ENCODE measurements at places on chromosomes 6 and 20. TPM values are rescaled to one million over a fixed set of nuclear protein-coding genes. Genes with fewer than 3 reads are reported as not detected.

The CST2 gene
- not detected for total RNA-seq

GRCh38 chr6:158868122-158868480 is 48.9 kb upstream of the EZR start:
- H3K27ac ChIP-seq = no peak overlapping the region
- H3K4me3 ChIP-seq = no peak overlapping the region
- no peak for DNase-seq
- peaks cover 37% of the 10 kb centered on the region for H3K4me1 ChIP-seq
- no peaks in the 10 kb centered on the region for H3K36me3 ChIP-seq

The UBD gene
- not detected for total RNA-seq

- H3K27me3 ChIP-seq = no peaks in the 10 kb centered on the region
- DNase-seq = no peak
- peaks cover 36% of the 10 kb centered on the region for H3K4me1 ChIP-seq
- H3K27ac ChIP-seq = no peak overlapping the region
- H3K4me3 ChIP-seq = no peak overlapping the region
- H3K36me3 ChIP-seq = peaks cover 9% of the 10 kb centered on the region
These were observed 123.0 kb downstream of the UTRN start for GRCh38 chr6:144408161-144408560.

The LY6G6D gene
- not detected for total RNA-seq

The LCA5 gene
- 0.25 TPM for total RNA-seq

The PSMG4 gene
- 22.2 TPM for total RNA-seq

DNA sequence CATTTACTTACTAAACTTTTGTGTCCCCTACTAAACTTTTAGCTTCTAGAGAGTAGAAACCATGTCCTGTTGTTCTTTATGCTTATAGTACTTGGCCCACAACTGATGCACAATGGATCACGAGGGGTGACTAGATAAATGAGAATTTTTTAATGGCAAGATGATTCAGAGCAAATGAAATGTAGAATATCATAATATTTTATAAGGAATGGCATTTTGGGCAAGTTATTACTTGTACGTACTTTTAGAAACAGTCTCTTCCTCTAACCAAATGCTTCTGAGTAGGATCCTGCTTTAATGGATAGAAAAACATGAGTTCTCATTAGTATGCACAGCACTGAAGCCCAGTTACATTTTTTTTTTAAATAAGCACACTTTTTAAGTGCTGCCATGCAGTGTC is 336.3 kb downstream of the NRN1 start:
- no peaks in the 10 kb centered on the region for H3K36me3 ChIP-seq
- H3K4me1 ChIP-seq = peaks cover 53% of the 10 kb centered on the region
- H3K4me3 ChIP-seq = no peak overlapping the region

GRCh38 chr6:168469926-168470325 is 28.9 kb downstream of the SMOC2 start:
- H3K4me1 ChIP-seq = no peaks in the 10 kb centered on the region
- peaks cover 6% of the 10 kb centered on the region for H3K27me3 ChIP-seq
- no peak overlapping the region for H3K27ac ChIP-seq
- no peak overlapping the region for H3K4me3 ChIP-seq
